Activated CD4-positive, alpha-beta memory T cell treated with anti-CD3 and anti-CD28 coated beads, Interleukin-2, amount 10 ng/mL, durations not matched to agents 7 days and 5 days (primary cell): ENCODE measurements at places on chromosomes 7 and 10. TPM values are rescaled to one million over a fixed set of nuclear protein-coding genes. Genes with fewer than 3 reads are reported as not detected.

Gene CALCR
- total RNA-seq = not detected

Gene TAS2R60
- total RNA-seq = not detected

Gene UBTD1
- total RNA-seq = 1.6 TPM

Gene SFTPA1
- not detected for total RNA-seq

Gene PTER
- total RNA-seq = 18.3 TPM

Gene EPHA1
- total RNA-seq = 1.1 TPM

Gene WDFY4
- 0.08 TPM for total RNA-seq

Gene ATOH7
- total RNA-seq = not detected

Gene TRPV5
- not detected for total RNA-seq

Gene COBL
- total RNA-seq = not detected

Gene HYCC1
- total RNA-seq = 103 TPM

Gene KCP
- total RNA-seq = 0.20 TPM

Gene C7orf57
- 0.28 TPM for total RNA-seq

Gene HOXA10
- not detected for total RNA-seq

Gene FAM25G
- total RNA-seq = not detected

Gene UCMA
- total RNA-seq = not detected

Gene FAS
- 91.1 TPM for total RNA-seq

Gene HOXA5
- not detected for total RNA-seq

Gene ZNF37A
- total RNA-seq = 19.6 TPM

Gene RGR
- not detected for total RNA-seq

Gene MLXIPL
- not detected for total RNA-seq

Gene CLRN3
- total RNA-seq = not detected

Gene METTL27
- 3.7 TPM for total RNA-seq

Gene ANKRD30A
- total RNA-seq = not detected

Gene ANKRD22
- 0.15 TPM for total RNA-seq

Gene WNT2
- total RNA-seq = not detected

Gene BBS9
- total RNA-seq = 13.7 TPM

Gene AGR2
- not detected for total RNA-seq

Gene INHBA
- not detected for total RNA-seq
